ENCODE measurements at places on chromosomes 1 and 21.

GRCh38 chr1:89519779-89520358 is 4.8 kb upstream of the LRRC8B start:
- DNase-seq: no peak

GRCh38 chr1:219281831-219282230 is 108.2 kb downstream of the LYPLAL1 start:
- DNase-seq: no peak

DNA sequence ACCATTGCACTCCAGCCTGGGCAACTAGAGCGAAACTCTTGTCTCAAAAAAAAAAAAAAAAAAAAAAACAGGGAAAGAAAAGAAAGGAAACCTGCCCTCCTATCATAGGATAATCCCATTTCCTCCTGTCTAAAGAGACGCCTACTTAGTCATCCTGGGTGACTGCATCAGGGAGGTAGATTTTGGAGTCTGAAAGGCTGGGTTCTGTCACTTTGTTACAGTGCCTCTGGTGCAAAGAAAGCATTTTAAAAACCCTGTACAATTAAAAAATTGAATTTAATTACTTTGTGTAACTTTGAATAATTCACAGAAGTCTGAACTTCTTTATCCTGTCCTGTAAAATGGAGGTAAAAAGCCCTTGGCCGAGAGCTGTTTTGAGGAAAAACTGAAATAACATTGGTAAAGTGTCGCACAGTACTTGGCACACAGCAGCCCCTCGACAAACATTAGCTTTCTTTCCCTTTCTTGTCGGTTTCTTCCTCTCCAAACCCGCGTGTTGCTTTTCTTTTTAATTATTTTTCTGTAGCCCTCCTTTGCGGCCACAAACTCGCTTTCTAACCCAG is 657 bp upstream of the HDAC1 start:
- no peak for DNase-seq

GRCh38 chr1:86833461-86834215 is 80.3 kb downstream of the SELENOF start:
- DNase-seq: peak; percentile 41

GRCh38 chr1:156959414-156959813 is 39.0 kb downstream of the LRRC71 start:
- peak; percentile 44 for DNase-seq

- DNase-seq: no peak
Measured at GRCh38 chr21:27424601-27425000, 457.7 kb upstream of the ADAMTS5 start.

DNA sequence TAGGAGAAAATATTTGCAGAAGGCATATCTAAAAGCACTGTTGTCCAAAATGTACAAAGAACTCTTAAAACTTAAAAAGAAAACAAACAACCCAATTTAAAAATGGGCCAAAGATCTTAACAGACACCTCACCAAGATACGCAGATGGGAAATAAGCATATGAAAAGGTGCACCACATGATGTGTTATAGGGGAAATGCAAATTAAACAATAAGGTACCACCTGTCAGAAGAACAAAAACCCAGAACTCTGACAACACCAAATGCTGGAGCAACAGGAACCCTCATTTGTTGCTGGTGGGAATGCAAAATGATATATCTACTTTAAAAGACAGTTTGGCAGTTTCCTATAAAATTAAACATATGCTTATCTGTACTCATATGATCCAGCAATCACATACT is 18.1 kb downstream of the SLC2A5 start:
- no peak for DNase-seq

DNA sequence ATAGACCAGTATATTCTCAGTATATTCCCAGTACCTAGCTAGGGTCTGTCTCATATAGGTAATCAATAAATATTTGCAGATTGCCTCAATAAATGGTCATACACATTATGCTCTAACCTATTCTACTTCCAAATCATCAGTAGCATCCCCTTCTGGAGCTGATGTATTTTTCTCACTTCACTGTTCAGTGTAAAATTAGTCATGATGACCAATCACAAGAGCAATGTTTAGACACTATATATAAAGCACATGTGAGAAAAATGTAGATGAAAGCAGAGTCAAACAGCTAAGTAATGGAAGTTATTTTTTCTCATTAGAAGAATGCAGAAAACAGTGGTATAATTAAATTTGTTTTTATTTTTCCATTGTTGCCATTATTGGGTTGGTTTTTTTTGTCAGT is 34.7 kb downstream of the EPRS1 start:
- DNase-seq: no peak

- no peak for DNase-seq
Measured at GRCh38 chr1:52531249-52531872, 21.5 kb downstream of the TUT4 start.

GRCh38 chr1:7470904-7471638 is 300.0 kb upstream of the VAMP3 start:
- no peak for DNase-seq

DNA sequence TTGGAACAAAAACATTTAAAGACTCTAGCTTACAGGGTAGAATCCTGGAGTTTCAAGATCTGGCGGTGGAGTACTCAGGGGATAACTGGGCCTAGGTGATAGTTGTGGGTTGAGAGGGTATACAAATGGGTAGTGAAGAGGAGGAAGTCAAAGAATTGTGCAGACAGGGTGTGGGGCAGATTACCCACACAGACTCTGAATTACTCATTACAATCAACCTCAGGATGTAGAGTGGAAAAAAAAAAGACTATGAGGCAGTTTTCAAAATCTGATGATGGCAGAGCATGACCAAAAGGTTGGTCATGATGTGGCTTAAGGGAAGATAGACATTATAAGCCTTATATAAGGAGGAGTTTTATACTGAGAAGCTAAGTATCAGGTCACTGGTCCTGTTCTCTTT is 44.1 kb upstream of the GLIS1 start:
- DNase-seq: no peak

GRCh38 chr1:183847641-183848040 is 42.7 kb downstream of the RGL1 start:
- no peak for DNase-seq
